ENCODE measurements at places on chromosomes 12 and 14.

DNA sequence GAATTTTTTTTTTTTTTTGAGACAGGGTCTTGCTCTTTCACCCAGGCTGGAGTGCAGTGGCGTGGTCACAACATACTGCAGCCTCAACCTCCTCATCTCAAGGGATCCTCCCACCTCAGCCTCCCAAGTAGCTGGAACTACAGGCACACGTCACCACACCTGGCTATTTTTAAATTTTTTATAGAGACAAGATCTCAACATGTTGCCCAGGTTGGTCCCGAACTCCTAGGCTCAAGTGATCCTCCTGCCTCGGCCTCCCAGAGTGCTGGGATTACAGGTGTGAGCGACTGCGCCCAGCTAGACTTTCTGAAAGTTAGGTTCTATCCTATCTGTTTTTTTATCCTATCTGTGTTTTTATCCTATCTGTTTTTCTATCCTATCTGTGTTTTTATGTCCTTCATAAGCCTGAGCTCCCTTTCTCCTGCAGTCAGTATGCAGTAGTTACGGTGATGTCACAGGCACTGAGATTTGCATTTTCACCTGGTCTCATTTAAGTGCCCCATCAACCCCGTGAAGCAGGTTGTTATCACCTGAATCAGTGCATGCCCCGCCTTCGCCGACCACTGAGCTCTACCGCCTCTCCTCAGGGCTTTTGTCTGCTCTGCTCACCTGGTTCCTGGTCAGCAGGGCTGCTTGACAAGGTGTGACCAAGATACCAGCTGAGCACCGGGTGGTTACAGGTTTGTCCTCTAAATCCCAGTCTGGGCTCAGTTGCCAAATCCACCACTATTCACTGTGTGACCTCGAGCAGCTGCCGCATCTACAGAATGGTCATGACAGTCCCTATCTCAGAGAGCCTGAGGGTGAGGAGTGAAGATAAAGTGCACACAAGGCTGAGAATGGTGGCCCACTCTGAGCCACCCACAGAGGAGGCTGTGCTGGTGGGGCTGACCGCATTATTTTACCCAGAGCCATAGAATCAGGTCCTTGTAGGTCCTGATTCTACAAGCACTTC lies 33.1 kb downstream of the SYNDIG1L start:
- no peak for DNase-seq

DNA sequence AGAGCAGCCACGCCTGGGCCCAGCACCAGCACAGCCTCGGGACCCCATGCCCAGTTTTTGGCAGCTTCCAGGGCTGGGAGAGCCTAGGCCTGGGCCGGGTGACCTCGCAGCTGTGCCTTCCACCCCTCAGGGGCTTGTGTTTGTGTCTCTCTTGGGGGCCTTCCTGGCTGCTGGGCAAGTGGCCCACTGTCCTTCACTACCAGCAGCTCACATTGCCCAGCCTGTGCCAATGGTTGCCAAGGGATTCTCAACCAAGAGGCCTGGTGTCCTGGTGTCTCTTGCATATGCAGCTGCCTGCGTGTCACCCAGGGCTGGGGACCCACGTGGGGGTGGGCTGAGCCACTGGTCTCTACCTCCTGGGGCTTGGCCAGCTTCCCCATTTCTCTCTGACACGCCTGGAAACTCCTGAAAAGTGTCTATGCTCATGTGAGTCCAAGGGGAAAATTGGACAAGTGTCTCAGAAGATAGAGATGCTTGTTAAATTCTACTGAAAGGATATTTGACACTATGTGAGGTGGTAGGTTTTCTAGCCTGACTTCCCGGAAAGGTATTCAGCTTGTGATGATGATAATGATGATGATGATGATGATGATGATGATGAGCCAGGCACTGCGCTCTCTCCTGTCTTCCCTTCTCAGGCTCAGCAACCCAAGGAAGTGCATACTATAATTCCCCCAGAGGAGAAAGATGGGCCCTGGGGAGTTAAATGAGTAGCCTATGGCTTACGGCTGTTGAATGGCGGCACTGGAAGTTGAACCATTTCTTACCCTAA lies 48.8 kb upstream of the ESRRB start:
- no peak for DNase-seq

DNA sequence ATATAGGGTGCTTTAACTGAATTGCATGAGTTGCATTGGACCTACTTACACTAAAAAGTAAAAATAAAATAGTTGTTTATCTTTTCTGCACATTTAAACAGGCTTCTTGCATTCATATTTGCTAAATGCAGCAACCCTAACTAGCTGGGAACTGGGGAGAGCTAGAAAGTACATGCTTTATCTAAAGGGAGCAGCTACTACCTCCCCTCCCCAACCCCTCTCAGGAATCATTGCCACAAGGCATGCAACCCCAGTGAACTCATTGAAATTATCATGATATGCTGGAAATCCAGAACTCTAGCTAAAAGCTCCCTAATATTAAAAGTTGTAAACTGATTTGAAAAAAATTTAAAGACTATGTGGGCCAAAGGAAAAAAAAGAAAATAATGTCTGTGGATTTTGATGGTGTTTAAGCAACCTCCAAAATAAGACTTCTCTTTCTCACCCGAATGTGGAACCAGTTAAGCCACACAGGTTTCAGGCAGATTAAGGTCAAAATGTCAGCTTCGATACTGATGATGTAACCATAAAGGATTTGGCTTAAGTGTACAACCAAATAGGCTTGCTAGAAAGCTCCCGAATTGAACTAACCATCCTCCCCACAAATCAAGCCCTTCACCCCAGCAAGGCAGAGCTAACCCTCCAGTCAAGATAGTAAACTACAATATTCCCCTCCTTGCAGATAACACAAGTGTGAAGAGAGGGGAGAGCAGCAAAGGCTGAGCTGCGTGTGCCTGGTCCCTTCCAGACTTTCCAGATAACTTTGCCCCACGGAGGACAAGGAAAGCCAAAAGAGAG lies 13.8 kb upstream of the POC1B start:
- no peak for DNase-seq

- no peak for DNase-seq
Measured at GRCh38 chr12:118188690-118189371, 52.9 kb downstream of the PEBP1 start.

DNA sequence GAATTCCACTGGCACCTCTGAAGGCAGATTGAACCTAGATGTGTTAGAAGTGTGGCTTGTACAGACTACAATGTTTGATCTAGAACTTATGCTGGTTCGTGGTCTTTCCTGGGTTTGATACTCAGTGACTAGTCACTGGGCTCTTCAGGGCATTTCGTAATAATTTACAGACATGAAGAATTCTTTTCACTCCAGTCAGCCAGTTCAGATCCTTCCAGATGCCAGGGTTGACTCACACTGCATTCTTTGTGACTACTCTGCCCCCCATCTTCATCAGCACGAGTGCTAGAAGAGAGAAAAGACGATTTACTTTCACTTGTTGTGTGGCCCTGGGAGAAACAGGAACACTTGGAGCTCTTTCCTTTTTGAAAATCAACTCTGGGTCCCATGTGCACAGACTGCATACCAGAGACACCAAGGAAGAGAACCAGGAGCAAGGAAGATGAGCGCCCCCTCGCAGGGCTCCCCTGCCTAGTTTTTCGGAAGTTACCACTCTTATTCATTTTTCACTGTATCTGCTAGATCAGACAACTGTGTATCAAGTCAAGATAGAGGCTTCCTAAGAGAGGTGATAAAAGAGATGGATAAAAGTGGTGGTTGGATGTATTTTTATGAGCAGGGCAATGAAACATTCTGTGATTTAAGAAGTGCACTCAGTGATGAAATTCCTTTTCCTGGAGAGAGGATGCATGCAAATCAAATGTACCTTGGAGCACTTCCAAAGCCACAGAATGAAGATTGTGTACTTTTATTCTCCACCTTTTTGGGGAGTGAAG lies 33.5 kb upstream of the EVL start:
- DNase-seq = no peak

GRCh38 chr12:119942386-119942785 lies 46.6 kb upstream of the BICDL1 start:
- DNase-seq = no peak

- no peak for DNase-seq
Measured at GRCh38 chr12:113582521-113583218, 111.0 kb upstream of the LHX5 start.

DNA sequence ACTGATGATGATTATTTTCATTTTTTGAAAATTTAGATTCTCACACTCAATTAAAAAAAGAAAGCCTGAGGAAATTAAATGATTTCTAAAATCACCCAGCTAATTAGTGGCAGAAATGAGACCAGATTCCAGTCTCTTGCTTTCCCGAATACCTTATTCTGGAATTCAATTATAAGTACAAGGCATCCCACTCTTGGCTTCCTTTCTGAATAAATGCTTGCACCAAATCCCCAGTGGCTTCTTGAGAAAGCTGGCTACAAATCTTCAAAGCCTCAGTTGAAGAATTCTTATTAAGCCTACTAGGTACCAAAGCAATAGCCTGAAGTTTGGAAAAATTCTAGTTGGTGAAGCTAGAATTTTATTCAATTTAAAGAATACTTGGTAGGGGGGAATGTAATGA lies 476.6 kb downstream of the DIO2 start:
- DNase-seq = no peak

DNA sequence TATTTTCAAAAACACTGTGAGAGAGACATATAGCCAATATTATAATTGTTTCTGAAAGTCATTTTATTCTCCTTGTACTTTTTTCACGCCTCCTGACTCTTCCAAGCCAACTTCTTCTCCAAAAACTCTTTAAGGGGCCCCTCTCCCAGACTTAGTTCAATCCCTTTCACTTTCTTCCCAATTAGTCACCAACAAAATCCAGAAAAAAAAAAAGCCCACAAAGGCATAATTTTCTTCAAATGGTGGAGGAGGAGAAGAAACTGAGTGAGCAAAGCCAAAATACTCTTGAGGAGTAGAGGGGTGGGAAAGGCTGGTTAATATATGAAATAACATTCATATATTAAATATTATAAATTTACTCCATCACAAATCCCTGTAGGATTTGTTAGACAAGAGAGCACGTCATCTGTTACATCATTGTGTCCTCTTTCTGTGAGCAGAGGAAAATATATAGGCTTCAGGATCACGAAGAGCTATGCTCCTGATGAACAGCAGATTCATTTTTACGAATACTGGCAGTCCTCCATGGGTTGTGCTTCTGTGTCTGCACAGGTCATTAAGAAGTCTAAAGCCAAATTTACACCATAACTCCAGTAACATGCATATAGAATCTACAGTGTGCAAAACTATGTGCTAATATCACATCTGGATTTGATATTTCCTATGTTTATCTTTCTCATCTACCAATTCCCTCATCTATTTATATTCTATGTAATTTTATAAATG lies 25.9 kb upstream of the NID2 start:
- DNase-seq = no peak

DNA sequence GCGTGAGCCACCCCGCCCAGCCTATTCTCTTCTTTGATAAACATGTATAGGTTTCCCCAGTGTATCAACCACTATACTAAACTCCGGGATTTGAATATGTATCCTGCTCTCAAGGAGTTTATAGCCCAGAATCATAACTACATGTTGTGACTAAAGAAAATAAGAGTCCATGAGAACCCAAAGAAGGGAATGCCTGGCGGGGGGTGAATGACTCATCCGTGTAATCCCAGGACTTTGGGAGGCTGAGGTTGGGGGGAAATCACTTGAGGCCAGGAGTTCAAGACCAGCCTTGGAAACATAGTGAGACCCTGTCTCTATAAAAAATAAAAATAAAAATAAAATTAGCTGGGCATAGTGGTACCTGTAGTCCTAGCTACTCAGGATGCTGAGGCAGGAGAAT lies 57.2 kb downstream of the SIX6 start:
- no peak for DNase-seq

DNA sequence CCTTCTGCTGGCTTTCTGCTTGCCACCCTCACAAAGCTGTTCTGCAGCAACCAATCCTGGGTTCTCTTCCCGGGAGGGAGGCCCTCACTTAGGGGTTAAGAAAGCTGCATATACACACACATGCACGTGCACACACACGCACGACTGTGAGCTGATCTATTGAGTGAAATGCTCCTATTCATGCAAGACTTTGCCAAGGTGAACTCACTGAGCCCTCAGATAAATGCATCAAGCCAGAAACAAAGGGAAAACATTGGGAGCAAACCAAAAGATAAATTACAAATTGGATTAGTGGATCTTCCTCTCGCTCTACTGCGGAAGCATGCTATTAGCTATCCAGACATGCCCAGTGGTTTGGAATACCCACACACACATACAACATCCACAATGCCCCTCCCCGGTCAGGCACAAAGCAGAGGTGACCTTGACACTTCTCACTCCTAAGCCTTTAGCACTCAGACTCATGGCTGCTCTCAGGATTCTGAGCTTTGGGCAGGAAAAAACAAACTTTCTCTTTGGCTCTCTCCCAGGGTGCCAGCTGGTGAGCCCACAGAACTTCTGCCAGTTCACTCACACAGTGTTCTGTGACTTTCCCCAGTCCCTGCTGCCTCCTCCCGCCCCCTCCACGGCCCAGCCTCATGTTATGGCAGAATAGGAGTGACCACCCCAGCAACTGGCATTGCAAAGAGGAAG lies 320.0 kb downstream of the DPF3 start:
- no peak for DNase-seq

DNA sequence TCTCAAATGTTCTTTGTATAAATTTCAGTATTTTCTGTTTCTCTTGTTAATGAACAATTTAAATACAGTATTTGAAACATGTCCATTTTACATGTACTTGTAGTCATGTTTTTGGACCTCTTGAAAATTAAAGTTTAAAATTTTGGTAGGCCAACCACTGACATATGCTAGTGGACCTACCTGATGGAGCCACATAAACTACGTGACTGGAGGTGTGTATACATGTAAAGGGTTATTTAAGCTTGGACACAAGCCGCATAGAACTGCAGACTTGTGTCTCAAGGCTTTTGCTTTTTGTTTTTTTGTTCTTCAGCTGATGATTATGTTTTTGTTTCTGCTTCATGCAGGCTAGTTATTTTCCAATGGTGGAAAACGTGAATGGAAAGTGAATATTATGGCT lies 568.5 kb upstream of the MDGA2 start:
- DNase-seq = no peak

- DNase-seq = no peak
Measured at GRCh38 chr12:34389378-34390170, 367.3 kb downstream of the ALG10 start.

All from stimulated activated CD8-positive, alpha-beta memory T cell treated with anti-CD3 and anti-CD28 coated beads, Interleukin-2, amount 100 ng/mL, for 1 hour (primary cell).